Suppressor macrophage treated with lipopolysaccharide for 1 hour (primary cell): ENCODE measurements at places on chromosomes 12 and 14.

- no peak for DNase-seq
These were observed 886.2 kb upstream of the MGAT4C start for GRCh38 chr12:87142342-87142741.

- no peak for DNase-seq
These were observed 27.3 kb upstream of the ITPK1 start for GRCh38 chr14:93142854-93143652.

DNA sequence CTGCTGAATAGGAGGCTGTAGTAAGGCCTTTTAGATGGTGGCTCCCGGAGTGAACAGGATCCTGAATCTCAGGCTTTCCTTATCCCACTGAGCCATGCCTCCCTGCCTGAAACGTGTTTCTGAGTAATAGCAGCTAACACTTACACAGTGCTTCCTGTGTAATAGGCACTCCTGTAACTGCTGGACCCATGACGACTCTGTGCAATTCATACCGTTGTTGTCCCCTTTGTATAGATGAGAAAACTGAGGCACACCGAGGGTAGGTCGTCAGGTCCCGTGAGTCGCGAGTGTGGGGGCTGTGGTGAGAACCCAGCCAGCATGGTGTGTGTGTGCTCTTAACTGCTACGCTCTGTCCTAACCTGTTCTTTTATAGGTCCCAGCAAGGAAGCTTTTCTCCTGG lies 193.6 kb downstream of the CACNA1C start:
- no peak for DNase-seq

DNA sequence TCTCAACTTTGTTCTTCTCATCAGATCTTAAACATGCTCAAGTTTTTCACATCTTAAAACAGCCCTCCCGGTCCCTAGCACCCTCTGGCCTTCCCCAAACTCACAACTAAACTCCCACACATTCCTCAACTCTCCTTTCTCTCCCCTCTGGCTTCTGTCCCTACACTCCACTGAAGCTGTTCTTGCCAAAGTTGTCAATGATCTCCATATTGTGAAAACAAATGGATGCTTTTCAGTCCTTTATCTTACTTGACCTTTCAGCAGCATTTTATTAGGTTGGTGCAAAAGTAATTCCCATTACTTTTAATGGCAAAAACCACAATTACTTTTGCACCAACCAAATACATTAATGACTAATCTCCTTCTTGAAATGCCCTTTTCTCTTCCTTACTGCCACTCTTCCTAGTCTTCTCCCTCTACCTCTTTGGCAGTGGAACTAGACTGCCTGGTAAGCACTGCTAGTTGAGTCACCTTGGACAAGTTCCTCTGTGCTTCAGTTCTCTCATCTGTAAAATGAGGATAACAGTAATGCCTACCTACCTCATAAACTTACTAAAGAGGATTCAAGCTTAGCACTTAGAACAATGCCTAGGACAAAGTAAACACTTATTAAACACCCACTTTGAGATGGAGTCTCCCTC lies 16.0 kb downstream of the CERS5 start:
- no peak for DNase-seq

- no peak for DNase-seq
These were observed 1.1 kb upstream of the GMFB start for GRCh38 chr14:54489731-54490444.

DNA sequence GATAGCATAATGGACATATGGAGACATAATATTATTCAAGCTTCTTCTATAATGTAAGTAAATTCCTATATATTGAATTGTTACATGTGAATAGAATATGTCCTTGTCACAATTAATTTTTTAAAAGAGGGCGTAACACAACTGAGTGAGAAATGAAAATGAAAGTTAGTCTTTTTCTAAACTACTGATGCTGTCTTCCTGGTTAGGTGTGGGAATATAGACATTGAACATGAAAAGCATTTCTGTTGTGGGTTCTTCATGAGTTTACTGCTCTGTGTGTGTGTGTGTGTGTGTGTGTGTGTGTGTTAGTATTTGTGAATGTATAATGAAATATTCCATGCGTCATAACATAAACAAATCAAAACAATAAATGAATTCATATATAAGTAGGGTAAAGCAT lies 40.5 kb upstream of the RTL1 start:
- DNase-seq = no peak

DNA sequence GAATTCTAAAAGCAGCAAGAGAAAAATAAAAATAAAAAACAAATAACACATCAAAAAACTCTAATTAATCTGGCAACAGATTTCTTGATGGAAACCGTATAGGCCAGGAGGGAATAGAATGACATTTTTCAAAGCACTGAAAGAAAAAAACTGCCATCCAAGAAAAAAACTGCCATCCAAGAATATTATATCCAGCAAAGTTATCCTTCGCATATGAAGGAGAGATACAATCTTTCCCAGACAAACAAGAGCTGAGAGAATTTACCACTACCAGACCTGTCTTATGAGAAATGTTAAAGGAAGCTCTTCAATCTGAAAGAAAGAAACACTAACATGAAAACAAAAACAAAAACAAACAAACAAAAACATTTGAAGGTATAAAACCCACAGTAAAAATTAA lies 214.8 kb downstream of the EMP1 start:
- no peak for DNase-seq

DNA sequence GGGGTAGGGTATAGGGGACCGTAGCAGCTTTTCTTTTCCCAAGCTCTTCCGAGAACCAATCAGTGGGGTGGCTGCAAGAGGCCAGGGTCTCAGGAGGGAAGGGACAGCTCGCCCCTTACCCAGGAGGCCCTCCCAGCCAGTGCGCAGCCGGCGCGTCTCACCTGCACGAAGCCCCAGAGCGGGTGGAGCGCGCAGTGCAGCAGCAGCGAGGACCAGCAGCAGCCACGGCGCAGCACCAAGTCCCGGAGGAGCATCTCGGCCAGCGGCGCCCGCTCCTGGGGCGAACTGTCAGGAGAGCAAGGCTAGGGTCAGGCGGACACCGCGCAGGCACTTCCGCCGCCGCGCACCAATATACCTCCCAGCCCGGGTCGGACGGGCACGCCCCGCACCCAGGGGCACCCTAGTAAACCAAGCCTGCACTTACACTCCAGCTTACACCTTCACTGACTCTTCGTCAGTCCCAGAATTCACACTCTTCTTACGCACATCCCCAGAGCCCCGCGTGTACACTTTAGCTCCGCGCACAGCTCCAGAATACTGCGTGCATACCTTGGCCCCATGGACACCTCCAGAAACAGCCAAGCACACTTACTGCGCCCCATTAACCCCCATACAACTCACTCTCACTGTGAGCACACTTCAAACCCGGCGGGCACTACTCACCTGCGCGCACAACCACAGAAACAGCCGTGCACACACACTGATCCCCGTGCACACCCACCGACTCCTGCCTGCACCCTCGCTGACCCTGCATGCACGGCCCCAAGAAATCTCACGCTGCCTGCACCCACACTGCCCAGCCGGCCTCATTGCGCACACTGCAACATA lies 606 bp downstream of the PRIMA1 start:
- no peak for DNase-seq

GRCh38 chr12:16473610-16474326 lies 126.3 kb downstream of the MGST1 start:
- no peak for DNase-seq

GRCh38 chr12:131862994-131863710 lies 31.3 kb upstream of the ULK1 start:
- DNase-seq = peak; percentile 66

DNA sequence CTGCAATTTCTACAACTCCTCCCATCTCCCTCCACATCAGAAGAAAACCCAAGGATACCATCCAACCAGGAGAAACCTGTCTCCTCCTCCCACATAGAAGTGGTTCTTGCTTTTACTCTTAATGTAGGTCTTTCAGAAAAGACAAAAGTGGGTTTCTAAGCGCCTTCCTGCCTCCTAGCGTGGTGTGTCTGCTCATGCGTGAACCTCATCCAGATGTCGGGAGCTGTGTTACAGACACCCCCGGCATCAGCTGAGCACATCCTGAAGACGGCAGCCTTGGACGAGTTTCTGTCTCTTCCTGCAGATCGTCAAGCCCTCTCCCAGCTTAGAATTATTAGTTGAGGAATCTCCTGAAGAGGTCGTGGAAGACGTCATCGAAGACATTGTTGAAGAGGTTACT lies 9.5 kb downstream of the LRRC43 start:
- no peak for DNase-seq

GRCh38 chr14:59310633-59311032 lies 122.2 kb downstream of the DAAM1 start:
- DNase-seq = no peak

DNA sequence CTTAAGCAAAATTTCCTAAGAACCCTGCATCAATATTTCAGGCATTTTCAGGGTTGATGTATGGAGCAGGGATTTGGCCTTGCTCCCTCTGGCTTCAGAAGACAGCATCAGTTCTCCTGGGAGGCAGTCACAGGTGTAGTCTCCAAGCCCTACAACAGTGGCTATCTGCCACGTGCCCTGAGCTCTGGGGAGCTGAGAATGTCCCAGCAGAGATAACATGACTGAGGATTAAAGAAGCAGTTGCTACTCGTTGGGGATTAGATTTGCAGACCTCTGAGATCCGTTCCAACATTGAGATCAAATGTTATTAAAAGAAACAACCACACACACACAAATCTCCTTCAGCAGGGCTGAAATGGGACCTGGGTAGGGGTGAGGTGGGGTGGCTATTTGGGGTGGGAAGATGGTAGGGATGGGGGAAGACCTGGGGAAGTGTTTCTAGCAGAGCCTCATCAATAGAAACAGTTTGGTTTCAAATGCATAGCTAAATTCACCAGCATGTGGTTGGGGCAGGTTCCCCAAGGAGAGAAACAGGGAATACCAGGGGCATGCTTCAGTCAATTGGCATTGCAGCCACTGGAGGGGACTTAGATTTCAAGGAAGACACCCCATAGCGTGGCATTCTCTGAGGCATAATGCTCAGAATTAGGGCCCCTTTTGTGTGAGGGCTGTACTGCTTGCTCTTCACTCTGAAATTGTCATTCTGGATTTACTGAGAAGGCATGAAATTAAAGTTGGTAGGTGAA lies 15.2 kb upstream of the FAM234B start:
- no peak for DNase-seq

- no peak for DNase-seq
These were observed 11.9 kb upstream of the UBE2N start for GRCh38 chr12:93453633-93454032.

DNA sequence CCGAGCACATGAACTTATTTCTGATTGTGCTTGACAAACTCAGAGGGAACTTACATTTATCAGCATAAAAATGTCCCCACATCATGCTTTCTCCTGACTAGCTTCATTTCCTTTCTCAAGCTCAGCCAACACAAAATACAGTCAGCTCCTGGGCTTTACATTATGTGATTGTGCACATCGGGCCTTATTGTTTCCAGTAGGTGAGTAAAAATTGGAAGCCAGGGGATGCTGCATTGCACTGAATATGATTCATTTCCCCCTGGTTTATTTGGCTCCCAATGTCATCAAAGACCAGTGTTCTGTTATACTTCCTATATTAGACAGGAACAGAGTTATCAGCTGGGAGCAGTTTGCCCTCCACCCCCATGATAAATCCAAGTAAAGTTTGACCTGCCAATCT lies 521.8 kb downstream of the RMST start:
- DNase-seq = no peak

DNA sequence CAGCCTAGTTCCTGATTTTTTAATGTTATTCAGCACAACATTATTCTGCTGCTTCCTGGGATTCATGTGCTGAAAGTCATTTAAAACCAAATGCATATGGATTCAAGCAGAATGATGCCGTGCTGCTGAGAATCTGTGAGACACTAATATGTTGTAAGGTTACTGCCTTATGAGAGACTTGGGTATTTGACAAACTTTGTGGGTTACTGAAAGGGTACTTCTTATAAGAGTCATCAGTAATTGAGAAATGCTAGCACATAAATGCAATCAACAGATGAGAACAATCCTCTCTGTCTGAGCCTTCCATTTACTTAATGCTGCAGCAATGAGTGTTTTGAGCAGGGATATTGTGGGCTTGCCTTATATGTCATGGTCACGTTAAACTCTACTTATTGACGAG lies 175.7 kb downstream of the NPAS3 start:
- DNase-seq = no peak

GRCh38 chr12:8697120-8697475 lies 693 bp upstream of the RIMKLB start:
- peak; percentile 27 for DNase-seq

GRCh38 chr14:96711559-96712267 lies 85.5 kb upstream of the VRK1 start:
- no peak for DNase-seq

GRCh38 chr14:103908580-103908979 lies 19.7 kb upstream of the TDRD9 start:
- DNase-seq = no peak

DNA sequence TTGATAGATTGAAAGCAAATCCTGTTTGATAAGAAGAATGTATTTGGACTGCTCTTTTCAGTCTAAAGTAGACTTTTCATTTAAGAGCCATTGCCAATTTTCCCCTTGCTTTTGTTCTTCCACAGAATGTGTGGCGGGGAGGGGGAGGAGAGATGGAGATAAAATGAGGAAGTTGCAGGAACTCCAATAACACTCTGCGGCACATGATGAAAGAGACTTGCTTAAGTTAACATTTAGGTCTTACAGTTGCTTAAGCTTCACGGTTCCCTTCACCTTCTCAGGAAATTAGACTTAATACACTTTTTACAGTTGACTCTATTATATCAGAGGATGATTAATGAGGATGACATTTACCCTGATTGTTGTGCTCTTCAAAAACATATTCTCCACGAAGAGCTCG lies 537.3 kb downstream of the TMTC2 start:
- DNase-seq = peak; percentile 28

GRCh38 chr14:57009585-57010515 lies 199.6 kb upstream of the OTX2 start:
- no peak for DNase-seq

GRCh38 chr14:95701846-95702221 lies 12.1 kb downstream of the TCL1A start:
- DNase-seq = no peak

- no peak for DNase-seq
These were observed 16.3 kb downstream of the NDUFA9 start for GRCh38 chr12:4665236-4665635.

- DNase-seq = no peak
These were observed 1.2 kb downstream of the LPCAT3 start for GRCh38 chr12:7016958-7017571.

GRCh38 chr12:121903202-121903601 lies 14.6 kb downstream of the PSMD9 start:
- no peak for DNase-seq

DNA sequence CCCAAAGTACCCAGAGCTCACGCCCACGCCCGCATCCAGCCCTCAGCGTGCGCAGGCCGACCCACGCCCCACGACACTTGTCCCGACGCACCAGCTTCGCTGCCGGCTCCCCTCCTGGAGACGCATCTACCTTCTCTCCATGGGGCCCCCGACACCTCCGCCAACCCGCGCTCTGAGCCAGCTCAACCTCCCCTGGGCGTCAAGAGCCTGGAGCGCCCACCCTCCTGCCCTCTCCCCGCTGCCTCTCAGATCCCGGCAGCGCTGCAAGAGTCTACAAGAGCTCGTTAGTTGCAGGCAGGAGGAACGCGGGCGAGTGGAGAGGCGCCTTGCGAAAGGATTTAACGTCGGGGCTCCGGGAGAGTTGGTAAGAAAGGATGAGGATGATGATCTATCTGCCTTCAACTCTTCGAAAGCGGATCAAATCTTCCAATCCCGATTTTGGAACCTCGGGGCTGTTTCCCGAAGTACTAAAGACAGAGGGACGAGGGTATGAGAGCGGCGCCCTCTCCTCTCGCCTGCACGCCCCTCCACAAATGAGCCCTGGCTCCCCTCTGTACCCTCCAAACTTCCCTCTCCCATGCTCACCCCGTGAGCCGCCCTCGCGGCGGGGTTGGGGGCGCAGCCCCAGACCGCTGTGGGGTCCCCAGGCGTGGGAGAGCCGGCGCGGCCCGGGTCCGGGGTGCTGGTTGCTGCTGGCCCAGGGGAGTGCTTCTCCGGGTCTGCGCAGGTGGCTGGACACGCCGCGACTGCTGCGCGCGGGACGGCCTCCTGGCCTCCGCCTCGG lies 979 bp downstream of the LTBP2 start:
- DNase-seq = no peak
